Kidney epithelial cell (primary cell): ENCODE measurements at places on chromosomes 6 and 20. TPM values are rescaled to one million over a fixed set of nuclear protein-coding genes. Genes with fewer than 3 reads are reported as not detected.

The PACSIN1 gene
- total RNA-seq = 0.04 TPM in 1 of 2 replicates, not detected in the other

The DNMT3B gene
- total RNA-seq = 7.5 and 9.0 TPM in 2 replicates

The AGER gene
- 0.25 and 2.7 TPM in 2 replicates for total RNA-seq

GRCh38 chr20:24842918-24843715, 106.0 kb upstream of the CST7 start:
- DNase-seq = no peak
